ENCODE measurements at places on chromosomes 1 and 21.

DNA sequence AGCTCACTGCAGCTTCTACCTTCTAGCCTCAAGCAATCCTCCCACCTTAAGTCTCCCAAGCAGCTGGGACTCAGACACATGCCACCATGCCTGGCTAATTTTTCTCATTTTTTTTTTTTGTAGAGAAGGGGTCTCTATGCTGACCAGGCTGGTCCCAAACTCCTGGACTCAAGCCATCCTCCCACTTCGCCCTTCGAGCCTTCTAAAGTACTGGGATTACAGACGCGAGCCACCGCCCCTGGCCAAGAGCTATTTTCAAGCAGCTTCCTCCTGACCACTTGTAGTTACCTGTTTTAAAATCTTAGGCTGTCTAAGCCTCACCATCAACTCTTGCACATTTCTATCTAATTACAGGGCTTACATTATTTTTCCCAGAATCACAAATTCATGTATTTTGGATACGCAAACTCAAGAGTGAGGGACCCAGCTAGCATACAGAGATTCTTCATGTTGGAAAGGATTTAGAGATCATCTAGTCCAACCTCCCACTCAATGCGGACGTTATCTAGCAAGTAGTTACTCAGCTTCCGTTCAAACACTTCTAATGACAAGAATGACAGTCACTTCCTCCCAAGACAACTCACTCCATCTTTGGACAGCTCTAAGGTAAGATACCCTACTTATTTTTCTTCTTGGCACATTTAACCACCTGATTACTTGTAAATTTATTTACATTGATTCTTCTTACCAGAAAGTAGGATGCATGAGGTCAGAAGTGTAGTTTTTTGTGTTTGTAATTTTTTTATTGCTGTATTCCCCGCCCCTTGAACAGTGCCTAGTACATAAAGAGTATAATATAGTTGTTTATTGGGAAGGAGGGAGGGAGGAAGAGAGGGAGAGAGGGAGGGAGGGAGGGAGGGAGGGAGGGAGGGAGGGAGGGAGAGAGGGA lies 65.4 kb downstream of the LUZP1 start:
- no peak for DNase-seq

DNA sequence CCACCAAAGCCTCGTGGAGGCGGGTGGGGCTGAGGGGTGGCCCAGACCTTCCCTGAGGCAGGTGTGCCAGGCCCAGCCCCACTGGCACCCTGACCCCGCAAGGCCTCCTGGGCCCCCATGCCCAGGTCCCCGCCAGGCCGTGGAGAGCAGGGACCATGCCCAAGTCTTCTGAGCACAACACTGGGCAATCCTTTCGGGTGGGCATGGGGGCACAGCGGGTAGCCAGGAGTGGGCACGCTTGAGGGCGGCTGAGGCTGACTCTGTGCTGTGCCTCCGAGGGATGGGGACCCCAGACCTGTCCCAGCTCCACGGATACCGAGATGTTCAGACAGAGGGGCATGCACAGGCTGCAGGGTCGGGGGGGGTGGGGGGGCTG lies 12.9 kb downstream of the CFAP410 start:
- no peak for DNase-seq

DNA sequence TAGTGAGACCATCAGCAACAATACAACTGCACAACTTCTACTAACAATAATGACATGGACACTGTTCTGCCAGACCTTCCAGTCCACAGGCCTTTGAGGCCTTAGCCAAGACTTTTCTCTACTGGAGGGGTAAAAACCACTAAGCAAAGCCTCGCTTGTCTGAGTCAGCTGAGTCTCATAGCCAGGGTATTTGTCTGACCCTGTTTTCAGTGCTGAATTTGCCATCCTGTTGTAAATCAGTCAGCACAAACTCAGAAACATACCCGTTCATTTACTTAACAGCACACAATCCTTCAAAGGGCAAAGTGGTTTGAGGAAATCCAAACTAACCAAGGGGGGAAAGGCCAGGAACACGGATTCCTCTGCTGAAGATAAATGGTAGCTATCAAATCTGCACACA lies 537.8 kb downstream of the SMYD3 start:
- DNase-seq, result peak; percentile 98

GRCh38 chr1:16215882-16216753 lies 3.7 kb upstream of the ARHGEF19 start:
- DNase-seq, result no peak

DNA sequence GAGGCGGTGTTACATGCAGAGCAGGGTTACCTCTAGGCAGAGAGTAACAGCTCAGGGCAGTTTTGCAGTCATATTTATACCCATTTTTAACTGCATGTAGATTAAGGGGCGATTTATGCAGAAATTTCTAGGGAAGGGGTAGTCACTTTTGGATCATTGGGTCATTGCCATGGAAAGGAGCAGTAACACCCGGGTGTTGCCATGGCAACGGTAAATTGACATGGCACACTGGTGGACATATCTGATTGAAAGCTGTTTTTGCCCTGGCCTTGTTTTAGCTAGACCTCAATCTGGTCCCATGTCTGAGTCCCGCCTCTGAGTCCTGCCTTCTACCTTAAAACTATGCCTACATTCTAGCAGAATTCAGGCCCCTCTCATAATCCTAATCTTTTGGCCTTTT lies 11.8 kb upstream of the USP1 start:
- DNase-seq, result no peak

DNA sequence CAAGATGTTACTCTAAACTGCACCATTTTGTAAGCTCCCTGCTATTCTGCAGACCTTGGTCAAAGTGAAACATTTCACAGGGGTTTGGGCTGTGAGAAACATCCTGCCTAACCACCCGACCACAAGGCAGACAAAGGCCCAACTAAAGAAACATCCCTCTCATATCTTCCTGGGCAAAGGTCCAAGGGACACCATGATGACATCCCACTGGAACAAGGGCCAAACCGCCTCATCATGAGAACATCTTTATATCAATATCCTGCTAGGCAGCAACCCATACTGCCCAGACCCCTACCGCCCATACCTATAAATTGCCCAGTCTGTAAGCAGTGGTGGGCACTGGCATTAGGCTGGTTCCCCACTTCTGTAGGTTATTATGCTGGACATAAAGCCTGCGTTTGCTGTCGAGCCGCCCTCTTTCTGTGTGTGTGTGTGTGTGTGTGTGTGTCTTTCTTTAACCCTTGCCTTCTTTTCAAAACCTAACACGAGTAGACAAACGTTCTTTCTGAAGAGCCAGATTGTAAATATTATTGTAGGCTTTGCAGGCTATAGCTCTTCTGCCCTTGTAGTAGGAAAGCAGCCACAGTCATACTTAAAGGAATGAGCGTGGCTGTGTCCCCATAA lies 1.0 kb upstream of the PPIE start:
- no peak for DNase-seq
